Ovary (tissue), 10 donors: ENCODE measurements at places on chromosomes 6 and 20. TPM values are rescaled to one million over a fixed set of nuclear protein-coding genes. Genes with fewer than 3 reads are reported as not detected.

DNA sequence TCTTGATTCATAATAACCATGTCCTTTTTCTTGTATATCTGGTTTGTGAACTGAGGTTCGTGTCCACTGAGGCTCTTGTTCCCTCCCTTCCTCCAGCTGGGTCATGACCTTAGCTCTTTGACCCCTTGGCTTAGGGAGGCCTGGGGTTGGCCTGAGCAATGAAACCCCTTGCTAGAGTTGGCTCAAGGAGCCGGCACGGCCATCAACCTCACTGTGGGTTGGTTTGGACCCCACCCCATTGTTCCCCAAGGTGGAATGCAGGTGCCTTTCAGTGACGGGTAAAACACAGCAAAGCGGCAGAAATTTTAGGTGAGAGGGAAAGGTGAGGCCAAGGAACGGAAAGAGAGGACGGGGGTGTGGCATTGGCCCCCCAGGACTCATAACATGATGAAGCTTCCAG is 44.5 kb upstream of the PHACTR3 start:
- no peaks in the 10 kb centered on the region for H3K4me1 ChIP-seq
- H3K27me3 ChIP-seq: no peaks in the 10 kb centered on the region
- H3K27ac ChIP-seq: no peak overlapping the region
- no peaks in the 10 kb centered on the region for H3K36me3 ChIP-seq
- no peak overlapping the region for H3K4me3 ChIP-seq

GRCh38 chr6:30037182-30037788 is 23.8 kb upstream of the POLR1H start:
- no peak overlapping the region for H3K4me3 ChIP-seq
- no peaks in the 10 kb centered on the region for H3K36me3 ChIP-seq
- H3K4me1 ChIP-seq: no peaks in the 10 kb centered on the region
- no peaks in the 10 kb centered on the region for H3K27me3 ChIP-seq

DNA sequence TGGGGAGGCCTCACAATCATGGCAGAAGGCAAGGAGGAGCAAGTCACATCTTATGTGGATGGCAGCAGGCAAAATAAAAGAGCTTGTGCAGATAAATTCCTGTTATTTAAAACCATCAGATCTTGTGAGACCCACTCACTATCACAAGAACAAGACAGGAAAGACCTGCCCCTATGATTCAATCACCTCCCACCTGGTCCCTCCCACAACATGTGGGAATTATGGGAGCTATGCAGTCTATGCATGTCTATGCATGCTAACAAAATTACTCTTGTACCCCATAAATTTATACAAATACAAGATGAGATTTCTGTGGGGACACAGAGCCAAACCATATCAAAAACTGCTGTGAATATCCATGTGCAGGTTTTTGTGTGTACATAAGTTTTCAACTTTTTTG is 25.6 kb upstream of the SCP2D1 start:
- H3K4me1 ChIP-seq: no peaks in the 10 kb centered on the region
- no peak for DNase-seq
- H3K27ac ChIP-seq: no peak overlapping the region
- H3K27me3 ChIP-seq: no peaks in the 10 kb centered on the region

DNA sequence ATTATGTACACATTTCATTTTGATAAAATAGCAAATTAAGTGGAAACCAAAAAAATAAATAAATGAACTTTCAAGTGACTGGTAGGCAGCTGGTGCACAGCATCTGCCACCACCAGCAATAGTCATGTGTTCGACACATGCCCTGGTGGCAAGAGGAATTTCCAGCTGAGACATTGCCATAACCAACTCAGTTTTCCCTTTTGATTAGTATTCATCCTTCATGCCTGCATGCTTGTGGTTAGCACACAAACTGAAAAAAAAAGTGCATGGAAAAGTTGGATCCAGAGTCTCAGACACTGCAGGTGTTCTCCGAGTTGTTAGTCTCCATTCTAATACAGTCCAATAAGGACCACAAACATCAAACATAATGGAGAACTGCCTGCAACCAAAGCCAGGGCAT is 156.0 kb upstream of the SOX4 start:
- H3K27ac ChIP-seq: no peak overlapping the region
- no peaks in the 10 kb centered on the region for H3K36me3 ChIP-seq
- no peaks in the 10 kb centered on the region for H3K27me3 ChIP-seq
- DNase-seq: no peak

DNA sequence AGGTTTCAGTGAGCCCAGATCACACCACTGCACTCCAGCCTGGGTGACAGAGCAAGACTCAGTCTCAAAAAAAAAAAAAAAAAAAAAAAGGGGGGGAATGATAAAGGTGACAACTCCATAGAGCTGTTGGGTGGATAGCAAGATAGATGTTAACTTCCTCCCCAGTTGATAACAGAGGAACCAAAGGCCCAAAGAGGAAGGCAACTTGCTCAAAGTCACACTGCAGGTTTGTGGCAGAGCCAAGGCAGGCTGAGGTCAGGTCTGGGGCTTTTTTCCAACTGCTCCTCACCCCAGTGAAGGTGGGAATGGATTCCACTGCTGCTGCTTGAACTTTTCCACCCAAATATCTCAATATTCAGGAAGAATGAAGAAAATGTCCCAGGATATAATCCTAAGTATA is 26.7 kb downstream of the HCK start:
- no peak for DNase-seq
- no peaks in the 10 kb centered on the region for H3K27me3 ChIP-seq
- no peaks in the 10 kb centered on the region for H3K36me3 ChIP-seq

DNA sequence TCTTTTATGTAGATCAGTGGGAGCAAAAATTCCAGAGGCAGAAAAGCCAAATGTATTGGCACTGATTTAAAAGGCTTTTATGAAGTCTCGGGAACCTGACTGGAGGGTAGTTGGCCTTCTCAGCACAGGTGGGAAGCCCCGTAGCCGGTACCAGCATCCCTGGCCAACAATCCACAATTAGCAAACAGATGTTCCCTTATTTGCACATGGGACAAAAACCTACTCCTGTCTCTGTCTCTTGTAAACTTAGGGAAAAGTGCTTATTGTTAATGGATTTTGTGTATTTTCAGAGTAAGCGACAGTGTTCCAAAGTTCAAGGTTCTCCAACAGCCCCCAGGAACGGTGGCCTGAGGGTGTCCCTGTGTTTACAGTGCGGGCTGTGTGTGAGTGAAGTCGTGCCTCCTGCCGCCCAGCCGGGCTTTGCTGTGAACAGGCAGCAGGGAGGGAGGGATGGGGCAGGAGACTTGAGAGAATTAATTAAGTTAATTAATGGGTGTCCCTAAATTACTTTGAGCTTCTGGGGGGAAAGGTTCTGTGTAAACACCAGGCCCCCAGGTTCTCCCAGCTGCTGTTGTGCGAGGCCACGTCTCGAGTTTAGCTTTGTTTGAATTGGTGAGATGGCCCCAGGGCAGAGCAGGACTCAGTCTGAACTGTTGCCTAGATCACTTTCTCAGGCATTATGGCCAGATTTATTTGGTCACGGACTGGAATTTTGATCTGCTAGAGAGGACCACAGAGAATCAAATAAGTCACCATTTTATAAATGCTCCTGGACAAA is 3.9 kb downstream of the SYNJ2 start:
- H3K4me1 ChIP-seq: peaks cover 11% of the 10 kb centered on the region
- DNase-seq: no peak
- no peak overlapping the region for H3K4me3 ChIP-seq
- no peaks in the 10 kb centered on the region for H3K36me3 ChIP-seq
- no peak overlapping the region for H3K27ac ChIP-seq

- no peak overlapping the region for H3K27ac ChIP-seq
- no peak for DNase-seq
- no peaks in the 10 kb centered on the region for H3K36me3 ChIP-seq
- no peaks in the 10 kb centered on the region for H3K27me3 ChIP-seq
- no peaks in the 10 kb centered on the region for H3K4me1 ChIP-seq
These were observed 30.8 kb downstream of the RSPO4 start for GRCh38 chr20:971346-971745.

- no peak for DNase-seq
- no peaks in the 10 kb centered on the region for H3K27me3 ChIP-seq
- no peaks in the 10 kb centered on the region for H3K4me1 ChIP-seq
These were observed 108.1 kb upstream of the SCP2D1 start for GRCh38 chr20:18705490-18705889.

- no peak overlapping the region for H3K27ac ChIP-seq
- no peaks in the 10 kb centered on the region for H3K36me3 ChIP-seq
- H3K27me3 ChIP-seq: no peaks in the 10 kb centered on the region
- H3K4me1 ChIP-seq: no peaks in the 10 kb centered on the region
- no peak overlapping the region for H3K4me3 ChIP-seq
These were observed 36.6 kb downstream of the ERGIC3 start for GRCh38 chr20:35578469-35578868.

DNA sequence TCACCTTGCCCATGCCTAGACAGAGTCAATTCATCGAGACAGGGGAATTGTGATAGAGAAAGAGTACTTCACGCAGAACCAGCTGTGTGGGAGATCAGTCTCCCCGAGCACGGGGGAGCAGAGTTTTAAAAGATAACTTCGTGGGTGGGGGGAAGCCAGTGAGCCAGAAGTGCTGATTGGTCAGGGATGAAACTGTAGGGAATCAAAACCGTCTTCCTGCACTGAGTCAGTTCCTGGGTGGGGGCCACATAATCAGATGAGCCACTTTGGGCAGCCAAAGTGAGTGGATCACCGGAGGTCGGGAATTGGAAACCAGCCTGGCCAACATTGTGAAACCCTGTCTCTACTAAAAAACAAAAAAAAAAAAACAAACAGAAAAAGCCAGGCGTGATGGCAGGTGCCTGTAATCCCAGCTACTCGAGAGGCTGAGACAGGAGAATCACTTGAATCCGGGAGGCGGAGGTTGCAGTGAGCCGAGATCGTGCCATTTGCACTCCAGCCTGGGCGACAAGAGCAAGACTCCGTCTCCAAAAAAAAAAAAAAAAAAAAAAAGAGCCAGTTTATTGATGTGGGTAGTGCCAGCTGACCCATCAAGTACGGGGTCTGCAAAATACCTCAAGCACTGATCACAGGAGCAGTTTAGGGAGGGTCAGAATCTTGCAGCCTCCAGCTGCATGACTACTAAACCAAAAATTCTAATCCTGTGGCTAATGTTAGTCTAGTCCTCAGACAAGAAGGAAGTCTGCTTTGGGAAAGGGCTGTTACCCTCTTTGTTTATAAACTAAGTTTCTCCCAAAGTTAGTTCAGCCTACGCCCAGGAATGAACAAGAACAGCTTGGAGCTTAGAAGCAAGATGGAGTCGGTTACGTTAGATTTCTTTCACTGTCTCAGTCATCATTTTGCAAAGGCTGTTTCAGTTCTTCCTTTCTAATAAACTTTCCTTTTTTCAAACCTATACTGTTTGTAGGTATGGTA is 3.9 kb upstream of the TRIM39 start:
- no peaks in the 10 kb centered on the region for H3K27me3 ChIP-seq
- peaks cover 5% of the 10 kb centered on the region for H3K4me1 ChIP-seq
- H3K4me3 ChIP-seq: no peak overlapping the region
- H3K27ac ChIP-seq: no peak overlapping the region
- H3K36me3 ChIP-seq: no peaks in the 10 kb centered on the region

DNA sequence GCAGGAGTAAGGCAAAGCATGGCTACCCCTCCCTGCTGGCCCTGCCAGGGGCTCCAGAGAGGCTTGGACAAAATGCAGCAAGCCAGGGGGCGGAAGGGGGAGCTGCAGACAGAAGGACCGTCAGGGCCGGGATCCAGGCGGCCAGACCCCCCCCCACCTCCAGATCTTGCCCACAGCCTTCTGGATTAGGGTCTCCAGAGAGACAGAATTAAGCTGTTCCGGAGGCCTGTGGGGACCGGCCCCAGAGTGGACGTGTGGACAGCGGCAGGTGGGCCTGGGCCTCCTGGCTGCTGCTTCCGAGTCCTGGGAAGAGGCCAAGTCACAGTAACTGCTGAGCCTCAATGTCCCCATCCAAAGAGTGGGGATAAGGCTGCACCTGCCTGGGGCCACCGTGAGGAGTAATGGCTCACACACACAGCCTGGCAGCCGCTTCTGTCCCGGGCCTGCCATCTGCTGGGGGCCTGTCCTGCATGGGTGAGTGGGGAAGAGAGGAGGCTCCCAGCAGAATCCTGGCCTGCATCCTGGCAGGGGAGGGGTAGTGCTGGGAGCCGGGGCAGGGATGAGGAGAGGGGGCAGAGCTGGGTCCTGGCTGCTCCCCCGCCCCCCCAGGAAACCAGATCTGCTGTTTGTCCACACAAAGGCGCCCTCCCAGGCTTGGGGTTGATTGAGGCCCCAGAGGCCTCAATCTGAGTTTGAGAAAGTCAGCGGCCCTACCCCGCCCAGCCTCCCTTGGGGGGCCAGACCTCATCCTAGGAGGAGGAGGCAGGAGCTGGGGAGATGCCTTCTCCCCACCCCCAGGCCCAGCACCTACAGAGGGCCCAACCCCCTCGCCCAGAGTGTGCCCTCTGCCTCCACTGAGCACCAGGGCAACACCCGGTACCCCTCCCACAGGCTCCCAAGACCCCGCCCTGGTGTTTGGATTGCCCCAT is 3.9 kb downstream of the LAMA5 start:
- no peaks in the 10 kb centered on the region for H3K36me3 ChIP-seq
- DNase-seq: peak; percentile 16
- H3K27me3 ChIP-seq: peaks cover 2% of the 10 kb centered on the region
- no peak overlapping the region for H3K4me3 ChIP-seq
- H3K27ac ChIP-seq: no peak overlapping the region

- no peak overlapping the region for H3K27ac ChIP-seq
- H3K4me1 ChIP-seq: peaks cover 5% of the 10 kb centered on the region
- no peaks in the 10 kb centered on the region for H3K27me3 ChIP-seq
- no peak overlapping the region for H3K4me3 ChIP-seq
These were observed 34.5 kb upstream of the ID4 start for GRCh38 chr6:19802656-19803055.

GRCh38 chr6:138054982-138055381 is 52.2 kb downstream of the PERP start:
- DNase-seq: no peak
- no peaks in the 10 kb centered on the region for H3K36me3 ChIP-seq
- no peak overlapping the region for H3K4me3 ChIP-seq
- no peak overlapping the region for H3K27ac ChIP-seq
- H3K27me3 ChIP-seq: no peaks in the 10 kb centered on the region
- H3K4me1 ChIP-seq: no peaks in the 10 kb centered on the region

- H3K4me1 ChIP-seq: no peaks in the 10 kb centered on the region
- H3K4me3 ChIP-seq: no peak overlapping the region
- H3K27me3 ChIP-seq: no peaks in the 10 kb centered on the region
- no peak for DNase-seq
- no peak overlapping the region for H3K27ac ChIP-seq
- H3K36me3 ChIP-seq: no peaks in the 10 kb centered on the region
These were observed 92.8 kb upstream of the TMEM30A start for GRCh38 chr6:75377386-75377785.

GRCh38 chr6:33815854-33816253 is 12.1 kb upstream of the MLN start:
- DNase-seq: no peak
- H3K4me3 ChIP-seq: no peak overlapping the region

- no peaks in the 10 kb centered on the region for H3K27me3 ChIP-seq
- no peak for DNase-seq
- no peaks in the 10 kb centered on the region for H3K4me1 ChIP-seq
- H3K27ac ChIP-seq: no peak overlapping the region
- H3K36me3 ChIP-seq: no peaks in the 10 kb centered on the region
- H3K4me3 ChIP-seq: no peak overlapping the region
These were observed 3.7 kb upstream of the DEK start for GRCh38 chr6:18268066-18268465.

- no peaks in the 10 kb centered on the region for H3K36me3 ChIP-seq
- H3K27me3 ChIP-seq: no peaks in the 10 kb centered on the region
- H3K4me1 ChIP-seq: no peaks in the 10 kb centered on the region
- no peak overlapping the region for H3K27ac ChIP-seq
These were observed 85.4 kb upstream of the NXT1 start for GRCh38 chr20:23265226-23265625.

SPATA25 gene
- total RNA-seq: 4.2 TPM

ZSCAN23 gene
- total RNA-seq: 6.8 TPM

MARCKS gene
- total RNA-seq: 61.4 TPM

NNAT gene
- not detected for total RNA-seq

CTNNBL1 gene
- 45.7 TPM for total RNA-seq

ARMC12 gene
- 0.34 TPM for total RNA-seq

ULBP1 gene
- not detected for total RNA-seq

CPXM1 gene
- total RNA-seq: 0.86 TPM

EDN1 gene
- total RNA-seq: 1.2 TPM

DZANK1 gene
- total RNA-seq: 4.4 TPM
